Neural crest cell (in vitro differentiated cells): ENCODE measurements at places on chromosomes 2 and 18. TPM values are rescaled to one million over a fixed set of nuclear protein-coding genes. Genes with fewer than 3 reads are reported as not detected.
A peak's percentile ranks its signal among the peaks of the same experiment; 100 is the strongest.

FAM237A gene
- not detected in 2 replicates for total RNA-seq

SH3RF3 gene
- total RNA-seq = 0.70 and 0.84 TPM in 2 replicates

ZFAND2B gene
- 26.6 and 30.1 TPM in 2 replicates for total RNA-seq

C2orf78 gene
- not detected in 2 replicates for total RNA-seq

AFG3L2 gene
- total RNA-seq = 55.3 and 56.4 TPM in 2 replicates

LRPPRC gene
- total RNA-seq = 131 and 138 TPM in 2 replicates

CDCA7 gene
- total RNA-seq = 82.5 and 88.8 TPM in 2 replicates

DNA sequence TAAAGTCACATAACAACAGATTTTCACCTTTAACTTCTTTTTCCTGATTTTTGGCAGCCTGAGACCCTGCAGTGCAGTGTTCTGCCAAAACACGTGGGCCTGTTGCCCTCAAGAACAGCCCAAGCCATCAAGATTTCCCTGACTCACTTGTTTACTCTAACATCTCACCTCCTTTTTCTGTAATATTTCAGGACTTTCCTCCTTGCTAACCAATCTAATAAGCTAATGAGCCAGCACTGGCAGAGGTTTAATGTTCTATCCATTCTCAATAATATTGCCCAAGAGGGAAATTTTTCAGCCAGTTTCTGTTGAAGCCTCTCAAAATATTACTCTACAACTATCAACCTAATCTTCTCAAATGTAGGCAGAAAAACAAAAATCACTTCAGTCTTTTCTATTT lies 635.2 kb downstream of the DPP10 start:
- no peak overlapping the region for H3K4me3 ChIP-seq
- no peaks in the 10 kb centered on the region for H3K36me3 ChIP-seq
- H3K27ac ChIP-seq = no peak overlapping the region
- H3K27me3 ChIP-seq = no peaks in the 10 kb centered on the region
- DNase-seq = no peak

DNA sequence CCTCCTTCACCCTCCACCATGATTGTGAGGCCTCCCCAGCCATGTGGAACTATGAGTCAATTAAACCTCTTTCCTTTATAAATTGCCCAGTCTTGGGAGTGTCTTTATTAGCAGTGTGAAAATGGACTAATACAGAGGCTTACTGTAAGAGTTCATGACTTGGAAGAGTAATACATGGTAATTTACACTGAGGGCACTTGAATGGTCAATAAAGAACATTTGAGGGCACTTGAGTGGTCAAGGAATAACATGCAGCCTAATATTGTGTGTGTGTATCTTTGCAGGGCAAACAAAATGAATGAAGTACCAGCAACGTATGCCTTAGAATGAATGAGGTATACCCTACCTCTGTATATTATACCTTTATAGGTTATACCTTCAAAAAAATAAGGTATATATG lies 190.4 kb upstream of the SOX11 start:
- no peaks in the 10 kb centered on the region for H3K36me3 ChIP-seq
- H3K4me3 ChIP-seq = no peak overlapping the region
- no peak overlapping the region for H3K27ac ChIP-seq
- no peaks in the 10 kb centered on the region for H3K27me3 ChIP-seq

- peaks cover 87% of the 10 kb centered on the region for H3K27me3 ChIP-seq
- H3K27ac ChIP-seq = no peak overlapping the region
- peaks cover 47% of the 10 kb centered on the region for H3K4me1 ChIP-seq
These were observed 2.9 kb downstream of the CYP26B1 start for GRCh38 chr2:72144632-72145288.

GRCh38 chr18:36191286-36191685 lies 4.0 kb downstream of the MOCOS start:
- no peaks in the 10 kb centered on the region for H3K36me3 ChIP-seq
- H3K4me3 ChIP-seq = no peak overlapping the region
- no peak for DNase-seq
- no peak overlapping the region for H3K27ac ChIP-seq

GRCh38 chr2:218387369-218388194 lies 5.5 kb downstream of the SLC11A1 start:
- no peak overlapping the region for H3K27ac ChIP-seq
- H3K4me3 ChIP-seq = peak overlapping the region; percentile 73
- DNase-seq = no peak
- H3K27me3 ChIP-seq = peaks cover 17% of the 10 kb centered on the region

DNA sequence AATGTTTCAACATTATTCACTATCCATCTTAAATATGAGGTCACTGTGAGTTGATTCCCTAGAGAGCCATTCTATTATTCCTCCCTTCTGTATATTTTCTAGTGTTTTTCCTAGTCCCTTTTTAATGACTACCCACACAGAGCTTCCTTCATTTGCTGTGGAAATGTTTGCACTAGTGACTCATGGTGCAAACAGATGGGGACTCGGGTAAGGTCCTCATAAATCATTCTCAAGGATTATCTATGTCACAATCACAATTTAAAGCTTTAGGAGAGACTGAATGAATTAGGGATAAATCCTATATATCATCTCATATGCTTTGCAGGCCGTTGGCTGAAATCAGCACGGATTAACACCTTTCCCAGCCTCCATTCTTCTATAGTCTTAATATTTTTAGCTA lies 159.6 kb downstream of the DCC start:
- peaks cover 13% of the 10 kb centered on the region for H3K4me1 ChIP-seq
- no peaks in the 10 kb centered on the region for H3K36me3 ChIP-seq
- no peak overlapping the region for H3K27ac ChIP-seq
- DNase-seq = no peak
- no peaks in the 10 kb centered on the region for H3K27me3 ChIP-seq
- no peak overlapping the region for H3K4me3 ChIP-seq

DNA sequence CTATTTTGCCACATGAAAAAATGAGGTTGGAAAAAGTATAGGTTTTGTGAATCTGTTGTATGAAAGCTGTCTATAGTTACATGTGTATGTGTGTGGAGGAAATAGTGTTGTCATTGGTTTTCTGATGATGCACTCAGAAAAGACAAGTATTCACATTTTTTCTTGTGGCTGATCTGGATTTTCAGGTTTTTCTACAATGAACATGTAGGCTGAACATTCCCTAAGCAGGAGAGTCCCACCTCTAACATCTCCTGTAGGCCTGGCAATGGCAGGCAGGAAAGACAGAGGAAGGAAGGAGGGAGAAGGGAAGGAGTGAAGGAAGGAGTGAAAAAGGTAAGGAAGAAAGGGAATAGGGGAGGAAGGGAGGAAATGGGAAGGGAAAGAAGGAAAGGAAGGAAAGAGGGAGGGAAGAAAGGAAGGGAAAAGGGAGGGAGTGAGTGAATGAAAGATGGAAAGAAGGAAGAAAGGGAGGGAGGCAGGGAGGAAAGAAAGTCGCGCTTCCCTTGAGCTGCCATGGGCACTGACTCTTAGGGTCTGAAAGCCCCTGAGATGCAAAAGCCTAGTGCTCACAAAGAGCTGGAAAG lies 495 bp upstream of the IL36RN start:
- H3K4me1 ChIP-seq = no peaks in the 10 kb centered on the region
- no peak for DNase-seq
- H3K27ac ChIP-seq = no peak overlapping the region
